ENCODE measurements at places on chromosomes 1 and 21.

DNA sequence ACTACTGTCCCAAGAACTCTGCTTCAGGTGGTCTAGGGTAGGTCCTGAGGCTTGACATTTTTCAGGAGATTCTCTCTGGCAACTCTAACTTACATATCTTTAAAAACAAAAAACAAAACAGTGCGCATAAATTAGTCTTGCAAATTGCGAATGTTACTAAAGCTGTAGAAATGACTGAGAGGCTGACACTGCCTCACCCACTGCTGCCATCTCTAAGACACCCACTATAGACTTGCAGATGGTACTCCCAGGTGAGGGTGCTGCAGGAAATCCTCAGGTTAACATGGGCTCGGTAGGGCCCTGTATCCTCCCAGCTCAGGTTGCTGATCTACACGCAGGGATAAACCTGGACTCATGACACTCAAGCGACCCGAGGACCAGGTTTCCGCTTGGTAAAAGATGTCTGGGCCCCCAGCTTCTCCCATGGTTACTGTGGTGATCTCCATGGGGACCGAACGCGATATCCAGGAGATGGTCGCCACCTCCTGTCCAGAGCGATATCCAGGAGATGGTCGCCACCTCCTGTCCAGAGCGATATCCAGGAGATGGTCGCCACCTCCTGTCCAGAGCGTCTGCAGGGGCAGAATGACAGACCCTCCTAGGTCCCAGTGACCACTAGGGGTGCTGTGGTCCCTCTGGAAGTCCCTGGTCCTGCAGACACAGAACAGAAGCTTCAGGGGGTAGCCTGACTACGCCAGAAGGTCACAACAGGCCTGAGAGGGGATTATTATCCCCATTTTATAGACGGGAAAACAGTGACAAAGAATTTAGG is 16.2 kb upstream of the LY9 start:
- no peak for DNase-seq

GRCh38 chr1:92862605-92863004 is 30.8 kb downstream of the RPL5 start:
- DNase-seq: no peak

GRCh38 chr1:40257313-40257687 is 736 bp upstream of the ZMPSTE24 start:
- DNase-seq: no peak

GRCh38 chr1:61042466-61043009 is 39.8 kb upstream of the NFIA start:
- no peak for DNase-seq

- no peak for DNase-seq
Measured at GRCh38 chr1:181658581-181658980, 175.3 kb downstream of the CACNA1E start.

DNA sequence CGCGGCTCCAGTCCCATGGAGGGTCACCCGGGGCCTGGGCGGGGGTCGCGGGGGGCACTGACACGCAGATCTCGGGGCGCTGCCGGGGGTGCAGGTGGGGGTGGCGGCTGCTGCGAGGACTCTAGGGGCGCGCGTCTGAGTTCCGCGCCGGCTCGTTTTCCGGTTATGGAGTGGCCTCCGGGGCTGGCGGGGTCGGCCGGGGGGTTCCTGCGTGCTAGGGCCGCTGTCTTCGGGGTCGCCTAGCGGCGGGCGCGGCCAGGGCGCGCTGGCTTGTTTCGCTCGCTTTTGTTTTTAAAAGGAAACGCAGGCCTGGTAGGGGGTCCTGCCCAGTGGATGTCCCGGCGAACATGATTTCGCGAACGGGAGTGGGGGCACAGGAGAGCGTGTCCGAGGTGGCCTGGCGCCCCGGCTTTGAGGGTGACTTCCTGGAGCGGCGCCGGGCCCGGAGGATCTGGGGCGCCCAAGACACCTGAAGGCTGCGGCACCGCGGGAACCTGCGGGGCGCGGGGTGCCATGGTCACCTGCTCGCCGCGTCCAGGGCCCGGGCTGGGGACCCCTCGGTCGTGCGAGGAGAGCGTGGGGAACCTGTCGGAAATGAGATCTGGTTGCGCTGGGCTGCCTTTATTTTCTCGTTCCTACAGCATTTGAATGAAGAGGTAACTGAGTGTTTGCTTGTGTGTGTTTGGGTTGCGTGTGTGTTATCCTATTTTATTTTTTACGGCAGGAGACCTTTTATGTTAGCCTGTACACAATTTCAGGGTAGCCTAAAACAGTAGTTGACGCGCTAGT is 618 bp downstream of the ETS2 start:
- DNase-seq: no peak

- DNase-seq: no peak
Measured at GRCh38 chr1:55696181-55696754, 481.1 kb upstream of the USP24 start.

GRCh38 chr1:173117761-173118160 is 67.0 kb upstream of the TNFSF18 start:
- DNase-seq: no peak

- DNase-seq: no peak
Measured at GRCh38 chr1:210259561-210259960, 27.0 kb downstream of the SERTAD4 start.

- no peak for DNase-seq
Measured at GRCh38 chr1:44566281-44567046, 107.8 kb downstream of the TMEM53 start.

DNA sequence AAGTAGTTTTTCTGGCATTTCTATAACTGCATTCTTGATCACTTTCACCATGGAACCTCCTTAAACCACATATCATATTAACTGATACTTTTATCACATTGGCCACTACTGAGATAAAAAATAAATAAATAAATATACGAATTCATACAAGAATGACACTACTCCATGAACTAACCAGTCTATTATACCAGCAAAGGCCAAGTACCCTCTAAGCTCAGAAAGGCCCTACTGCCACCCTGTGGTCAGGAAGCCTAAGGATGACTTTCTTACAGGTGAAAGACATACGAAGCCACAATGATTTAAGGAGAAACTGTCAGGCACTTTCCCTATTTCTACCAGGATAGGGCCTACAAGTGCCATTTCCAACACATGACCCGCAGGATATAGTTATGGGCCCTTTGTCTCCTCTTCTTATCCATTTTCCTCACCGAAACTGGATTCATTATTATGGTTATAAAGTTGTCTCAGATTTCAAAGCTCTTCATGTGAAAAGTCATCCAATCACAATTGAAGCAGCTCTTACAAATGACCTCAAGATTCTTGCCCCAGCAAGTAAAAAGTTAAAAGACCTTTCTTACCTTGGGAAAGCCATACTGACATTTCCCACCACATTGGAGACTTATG is 23.9 kb downstream of the DNAJC8 start:
- no peak for DNase-seq

GRCh38 chr21:42698733-42699132 is 45.3 kb downstream of the PDE9A start:
- DNase-seq: no peak

Measured in cerebellar nuclear complex (tissue), 1 donor.